ENCODE measurements at places on chromosomes 1 and 21. TPM values are rescaled to one million over a fixed set of nuclear protein-coding genes. Genes with fewer than 3 reads are reported as not detected.

DNA sequence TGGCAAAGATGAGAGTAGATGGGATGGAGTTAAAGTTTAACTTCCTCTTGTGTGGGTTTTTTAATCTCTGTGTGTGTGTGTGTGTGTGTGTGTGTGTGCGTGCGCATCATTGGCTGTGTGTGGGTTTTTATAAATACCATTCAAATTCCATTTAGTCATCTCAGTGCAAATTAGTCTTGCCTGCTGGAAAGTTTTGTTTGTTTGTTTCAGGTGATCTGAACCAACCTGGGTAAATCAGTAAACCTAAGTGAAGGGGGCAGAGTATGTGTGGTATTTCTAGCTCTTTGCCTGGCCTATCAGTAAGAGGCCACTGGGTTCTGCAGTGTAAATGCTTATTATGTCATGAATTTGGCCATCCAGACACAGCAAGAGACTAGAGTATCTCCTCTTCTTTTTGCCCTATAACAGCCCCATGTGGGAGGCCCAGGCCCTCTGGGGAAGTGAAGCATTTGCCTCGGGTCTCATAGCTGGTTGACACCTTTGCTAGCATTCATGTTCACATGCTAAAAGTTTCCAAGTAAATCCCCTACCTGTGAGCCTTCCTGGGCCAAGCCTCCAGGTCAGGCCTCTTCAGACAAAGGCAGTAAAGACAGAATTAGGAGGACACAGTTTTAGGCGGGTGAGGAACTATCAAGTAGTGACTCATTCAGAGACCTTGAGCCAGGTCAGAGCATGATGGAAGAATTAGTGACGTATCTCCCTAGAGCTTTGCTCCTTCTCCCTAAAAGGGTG is 14.7 kb downstream of the INTS3 start:
- no peak for DNase-seq

GRCh38 chr1:152858062-152858461 is 1.7 kb upstream of the LCE7A start:
- no peak for DNase-seq

The TUFT1 gene
- 31.1 TPM for polyA plus RNA-seq

DNA sequence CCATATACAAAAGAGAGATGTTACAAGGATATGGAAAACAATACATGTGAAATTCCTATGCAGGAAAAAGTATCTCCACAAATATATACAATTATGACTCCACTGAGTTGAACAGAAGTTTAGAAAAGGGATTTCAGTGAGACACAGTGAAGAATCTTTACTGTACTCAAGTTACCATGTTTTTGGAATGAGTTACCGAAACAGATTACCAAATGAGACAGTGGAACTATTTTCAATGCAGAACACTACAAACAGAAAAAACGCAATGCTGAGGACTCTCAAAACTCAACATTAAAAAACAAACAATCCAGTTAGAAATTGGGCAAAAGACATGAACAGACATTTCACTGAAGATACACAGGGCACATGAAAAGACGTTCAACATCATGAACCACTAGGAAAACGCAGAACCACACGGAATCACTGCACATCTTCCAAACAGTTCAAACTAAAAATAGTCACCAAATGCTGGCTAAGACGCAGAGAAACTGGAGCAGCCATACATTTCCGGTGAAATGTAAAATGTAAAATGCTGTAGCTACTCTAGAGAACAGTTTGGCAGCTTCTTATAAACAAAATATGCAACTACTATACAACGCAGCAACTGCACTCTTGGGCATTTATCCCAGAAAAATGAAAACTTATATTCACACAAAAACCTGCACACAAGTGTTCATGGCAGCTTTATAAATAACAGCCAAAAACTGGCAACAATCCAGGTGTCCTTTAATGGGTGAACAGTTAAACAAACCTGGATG is 118.7 kb downstream of the UBR4 start:
- DNase-seq, result no peak

DNA sequence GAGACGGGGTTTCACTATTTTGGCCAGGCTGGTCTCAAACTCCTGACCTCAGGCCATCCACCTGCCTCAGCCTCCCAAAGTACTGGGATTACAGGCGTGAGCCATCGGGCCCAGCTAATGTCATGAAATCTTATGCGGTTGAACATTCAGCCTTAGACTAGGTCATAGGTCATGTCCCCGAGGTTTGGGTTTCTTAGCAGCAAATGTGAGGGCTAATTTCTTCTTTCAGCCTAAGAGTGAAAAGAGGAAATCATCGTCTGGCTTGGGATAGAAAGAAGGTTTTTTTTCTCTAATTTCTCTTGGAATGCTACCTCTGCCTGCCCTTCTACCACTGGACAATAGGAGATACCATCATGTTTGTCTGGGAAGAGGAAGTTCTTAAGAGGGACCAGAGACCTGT is 18.0 kb upstream of the PIK3CD start:
- DNase-seq, result no peak

- no peak for DNase-seq
These were observed 2.3 kb upstream of the SLC2A5 start for GRCh38 chr1:9071554-9072235.

GRCh38 chr21:19844334-19844733 is 1153.9 kb upstream of the NCAM2 start:
- no peak for DNase-seq

The TOMM20 gene
- 112 TPM for polyA plus RNA-seq

- no peak for DNase-seq
These were observed 691.3 kb upstream of the CXADR start for GRCh38 chr21:16821588-16821987.

- DNase-seq, result no peak
These were observed 689 bp downstream of the PKP1 start for GRCh38 chr1:201283836-201284553.

The HYI gene
- polyA plus RNA-seq, result 15.3 TPM

- DNase-seq, result no peak
These were observed 5.8 kb upstream of the ETV3L start for GRCh38 chr1:157105298-157105987.

- DNase-seq, result no peak
These were observed 151.6 kb downstream of the GRIK3 start for GRCh38 chr1:36882536-36883285.

The GJA8 gene
- polyA plus RNA-seq, result not detected

The TNNT2 gene
- polyA plus RNA-seq, result 0.09 TPM

The RTCA gene
- polyA plus RNA-seq, result 25.0 TPM

GRCh38 chr1:191026828-191027227 is 549.2 kb upstream of the BRINP3 start:
- DNase-seq, result no peak

DNA sequence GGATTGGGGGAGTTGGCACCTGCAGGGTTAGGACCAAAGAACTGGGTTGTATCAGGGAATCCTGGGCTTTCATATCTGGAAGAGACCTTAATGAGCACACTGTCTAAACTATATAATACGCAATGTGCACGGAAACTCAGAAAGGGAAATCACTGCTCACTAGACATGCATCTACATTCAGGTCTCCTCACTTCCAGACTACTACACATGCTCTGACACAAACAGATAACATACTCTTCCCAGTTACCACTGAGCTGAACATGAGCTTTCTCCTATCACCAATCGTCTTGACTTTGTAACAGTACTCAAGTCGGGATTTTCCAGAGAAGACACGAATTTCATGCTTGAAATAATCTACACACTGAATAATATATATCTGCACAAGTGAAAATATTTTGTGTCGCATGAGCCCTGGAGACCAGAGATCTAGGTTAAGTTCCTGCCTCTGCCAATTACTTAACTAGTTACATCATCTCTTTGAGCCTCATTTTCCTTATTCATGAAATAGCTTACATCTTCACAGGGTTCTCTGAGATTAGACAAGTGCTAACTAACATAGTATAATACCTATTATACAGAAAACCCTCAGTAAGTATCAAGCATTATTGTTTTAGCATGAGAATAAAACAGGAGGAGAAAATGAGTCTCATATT is 101.1 kb downstream of the JAK1 start:
- no peak for DNase-seq

The BEST4 gene
- not detected for polyA plus RNA-seq

DNA sequence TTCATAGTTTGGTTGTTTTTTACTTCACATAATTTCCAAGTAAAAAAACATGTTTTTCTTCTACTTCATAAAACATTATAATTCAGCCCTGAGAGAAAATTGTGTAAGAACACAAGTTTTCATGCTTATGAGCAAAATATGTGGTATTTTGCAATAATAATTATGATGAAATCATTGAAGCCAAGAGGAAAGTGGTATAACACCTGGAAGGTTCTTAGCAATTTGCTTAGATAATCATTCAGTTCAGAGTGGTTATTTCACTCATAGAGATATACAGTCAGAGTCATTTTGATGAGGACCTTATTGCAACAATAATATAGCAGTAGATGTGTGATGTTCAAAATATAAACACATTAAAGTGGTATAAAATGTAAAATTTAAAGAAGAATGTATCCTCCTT is 94.5 kb downstream of the PLPPR4 start:
- no peak for DNase-seq

The RHCE gene
- not detected for polyA plus RNA-seq

DNA sequence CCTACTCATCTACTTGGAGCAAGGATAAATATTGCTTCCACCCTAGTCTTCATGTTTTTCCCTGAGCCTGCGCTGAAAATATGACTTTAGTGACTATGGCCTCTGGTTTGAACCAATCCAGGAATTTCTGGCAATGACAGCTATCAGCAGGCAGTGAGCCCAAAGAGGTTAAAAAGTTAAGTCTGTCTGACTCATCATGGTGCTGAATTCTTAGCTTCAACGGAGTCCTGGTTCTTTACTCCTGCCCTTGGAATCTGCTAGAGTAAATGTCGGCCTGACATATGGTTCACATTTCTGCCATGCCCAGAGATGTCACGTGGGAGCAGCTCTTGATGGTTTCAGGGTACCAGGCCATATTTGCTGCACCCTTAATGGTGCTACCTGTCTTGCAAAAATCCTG is 351.6 kb upstream of the PLXNA2 start:
- DNase-seq, result no peak

DNA sequence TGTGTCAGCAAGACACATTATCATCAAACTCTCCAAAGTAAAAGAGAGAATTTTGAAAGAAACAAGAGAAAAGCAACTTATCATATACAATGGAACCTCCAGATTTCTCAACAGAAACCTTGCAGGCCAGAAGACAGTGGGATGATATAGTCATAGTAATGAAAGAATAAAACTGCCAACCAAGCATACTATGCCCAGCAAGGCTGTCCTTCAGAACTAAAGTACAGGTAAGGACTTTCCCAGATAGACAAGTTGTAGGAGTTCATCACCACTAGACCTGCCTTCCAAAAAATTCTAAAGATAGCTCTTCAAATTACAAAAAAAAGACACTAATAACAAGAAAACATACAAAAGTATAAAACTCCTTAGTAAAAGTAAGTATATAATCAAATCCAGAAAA is 33.2 kb upstream of the FOXD3 start:
- DNase-seq, result no peak

- DNase-seq, result no peak
These were observed 382.5 kb downstream of the PLPP3 start for GRCh38 chr1:56196839-56197238.

The FAM163A gene
- not detected for polyA plus RNA-seq

The DMRTA2 gene
- polyA plus RNA-seq, result 0.13 TPM

The HAPLN2 gene
- 0.13 TPM for polyA plus RNA-seq

The GJC2 gene
- 0.40 TPM for polyA plus RNA-seq
